ENCODE measurements at places on chromosomes 5 and 9.
A peak's percentile ranks its signal among the peaks of the same experiment; 100 is the strongest.

GRCh38 chr9:129027685-129028191 lies 393 bp downstream of the SH3GLB2 start:
- peak; percentile 61 for DNase-seq

GRCh38 chr5:157155297-157155696 lies 10.8 kb downstream of the GARIN3 start:
- DNase-seq: no peak

DNA sequence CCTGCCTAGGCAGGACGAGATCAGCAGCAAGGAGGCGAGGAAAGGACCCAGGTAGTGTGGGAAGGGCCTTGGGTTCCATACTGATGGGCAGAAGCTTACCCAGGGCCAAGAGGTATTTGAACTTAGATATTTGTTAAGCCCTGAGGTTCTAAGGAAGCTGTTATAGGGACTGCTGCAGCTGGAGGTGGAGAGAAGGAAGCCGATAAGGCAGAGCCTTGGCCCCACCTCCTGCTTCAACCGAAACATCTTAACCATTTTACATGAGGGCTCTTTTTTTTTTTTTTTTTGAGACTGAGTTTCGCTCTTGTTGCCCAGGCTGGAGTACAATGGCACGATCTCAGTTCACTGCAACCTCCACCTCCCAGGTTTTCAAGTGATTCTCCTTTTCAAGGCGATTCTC lies 8.6 kb upstream of the AQP3 start:
- no peak for DNase-seq

DNA sequence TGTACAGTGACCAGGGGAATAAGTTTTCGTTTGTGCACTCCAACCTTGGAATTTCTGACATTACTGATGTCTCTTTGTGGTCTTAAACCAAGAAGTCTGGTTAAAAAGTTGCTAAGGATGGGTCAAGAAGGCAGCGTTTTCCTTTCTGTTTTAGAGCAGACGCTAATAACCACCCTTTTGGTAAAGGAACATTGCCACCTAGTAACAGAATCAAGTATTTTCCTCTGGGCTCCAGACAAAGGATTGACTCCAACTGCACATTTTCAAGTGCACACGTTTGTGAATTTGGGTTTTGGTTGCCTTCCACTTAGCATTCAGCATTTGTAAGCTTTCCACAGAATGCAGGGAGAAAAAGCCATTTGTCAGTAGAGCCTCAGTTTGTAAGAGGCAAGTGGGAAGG lies 22.2 kb upstream of the CEP78 start:
- no peak for DNase-seq

GRCh38 chr5:10652606-10653005 lies 88.7 kb downstream of the ANKRD33B start:
- no peak for DNase-seq

DNA sequence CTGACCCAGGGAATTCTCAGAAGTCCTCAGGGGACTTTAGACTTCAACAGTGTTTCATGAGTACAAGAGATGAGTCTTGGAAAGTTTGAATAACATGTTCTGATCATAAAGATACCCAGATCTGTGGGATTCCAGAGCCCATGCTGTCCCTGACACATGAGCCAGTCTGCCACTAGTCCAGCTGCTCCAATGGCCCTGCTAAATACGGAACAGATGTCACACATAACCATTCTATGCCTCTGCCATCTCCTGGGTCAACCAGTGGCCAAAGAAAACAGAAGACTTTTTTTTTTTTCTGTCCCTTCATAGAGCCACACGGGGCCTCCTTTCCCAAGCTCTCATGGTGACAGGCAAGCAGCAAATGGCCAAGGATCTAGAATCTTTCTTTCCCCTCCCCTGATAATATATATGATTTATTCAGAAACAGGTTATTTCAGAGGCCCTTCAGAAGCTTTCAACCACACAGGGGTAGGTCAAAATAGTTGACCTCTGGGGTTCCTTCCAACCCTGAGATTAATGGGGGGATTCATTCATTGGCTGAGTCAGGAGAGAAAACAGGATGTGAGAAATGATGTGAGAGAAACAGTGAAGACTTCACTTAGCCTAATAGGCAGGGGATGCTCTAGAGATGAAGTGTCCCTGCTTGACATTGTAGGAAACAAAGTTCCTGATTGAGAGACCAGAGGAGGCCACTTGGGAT lies 367.7 kb downstream of the CDK5RAP2 start:
- DNase-seq: no peak

DNA sequence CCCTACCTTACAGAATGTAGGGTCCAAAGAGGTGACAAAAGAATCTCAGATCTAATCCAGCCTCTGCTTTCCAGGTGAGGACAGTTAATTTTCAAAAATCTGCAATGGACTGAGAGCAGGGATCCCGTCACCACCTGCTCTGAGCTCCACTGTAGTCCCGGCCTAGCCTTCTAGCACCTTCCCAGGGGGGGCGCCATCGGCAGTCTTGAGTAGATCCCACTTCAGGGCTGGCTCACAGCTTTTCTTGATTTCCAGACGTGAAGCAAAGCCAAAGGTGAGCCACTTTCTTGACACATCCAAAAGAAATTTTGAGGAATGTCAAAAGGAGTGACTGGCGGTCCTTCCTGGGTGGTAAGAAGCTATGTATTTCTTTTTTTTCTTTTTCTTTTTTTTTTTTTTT lies 114.1 kb downstream of the SYK start:
- peak; percentile 30 for DNase-seq

- peak; percentile 74 for DNase-seq
Observed at GRCh38 chr9:34809504-34810186, 99.7 kb upstream of the CCL21 start.

GRCh38 chr9:111980398-111980797 lies 83.8 kb downstream of the UGCG start:
- peak; percentile 21 for DNase-seq

Data from ELF-1 (cell line).